ENCODE measurements at places on chromosomes 16 and 17.

- DNase-seq, result no peak
Measured at GRCh38 chr17:16419929-16420271, 4.5 kb downstream of the TRPV2 start.

DNA sequence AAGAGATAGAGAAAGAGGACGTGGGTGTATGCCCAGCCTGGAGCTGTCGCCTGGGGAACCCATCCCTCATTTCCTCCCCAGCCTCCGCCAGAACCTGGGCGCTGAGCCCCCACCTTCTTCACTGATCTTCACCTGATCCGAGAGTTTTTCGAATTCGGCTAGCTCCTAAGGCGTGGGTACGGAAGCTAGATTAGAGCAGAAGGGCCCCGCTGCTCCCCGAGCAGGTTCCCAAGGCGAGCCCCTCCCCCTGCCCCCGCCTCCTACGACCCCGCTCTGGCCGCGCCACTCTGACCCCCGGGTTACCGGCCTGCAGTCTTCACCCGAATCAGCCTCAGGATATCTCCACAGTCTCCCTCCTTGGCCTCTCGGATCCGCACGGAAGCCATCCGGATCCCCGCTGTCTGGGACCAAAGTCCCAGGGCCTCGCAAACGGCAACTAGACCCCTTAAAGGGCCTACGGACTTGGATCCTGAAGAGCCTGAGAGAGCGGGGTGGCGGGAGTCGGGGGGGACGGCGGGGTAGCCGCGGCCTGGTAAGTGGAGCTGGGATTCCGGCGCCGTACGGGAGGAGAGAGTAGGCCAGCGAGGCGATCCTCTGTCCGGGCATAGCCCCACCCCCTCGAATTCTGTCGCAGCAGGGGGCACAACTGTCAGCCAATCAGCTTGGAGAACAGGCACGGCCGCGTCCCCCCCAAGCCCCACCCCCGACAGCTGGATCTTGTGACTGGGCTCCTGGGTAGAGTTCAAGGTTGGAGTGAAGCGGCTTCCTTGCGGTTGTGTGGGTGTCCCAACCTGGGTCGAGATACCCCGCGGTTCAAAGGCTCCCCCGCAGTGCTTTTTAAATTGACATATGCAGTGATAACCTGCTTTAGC, at the start of gene SAT2:
TSS of gene SAT2 (minus strand) at position 572 of the 872 bp plus-strand sequence. CDS start at position 386, 186 bp downstream.
- DNase-seq, result peak; percentile 69

DNA sequence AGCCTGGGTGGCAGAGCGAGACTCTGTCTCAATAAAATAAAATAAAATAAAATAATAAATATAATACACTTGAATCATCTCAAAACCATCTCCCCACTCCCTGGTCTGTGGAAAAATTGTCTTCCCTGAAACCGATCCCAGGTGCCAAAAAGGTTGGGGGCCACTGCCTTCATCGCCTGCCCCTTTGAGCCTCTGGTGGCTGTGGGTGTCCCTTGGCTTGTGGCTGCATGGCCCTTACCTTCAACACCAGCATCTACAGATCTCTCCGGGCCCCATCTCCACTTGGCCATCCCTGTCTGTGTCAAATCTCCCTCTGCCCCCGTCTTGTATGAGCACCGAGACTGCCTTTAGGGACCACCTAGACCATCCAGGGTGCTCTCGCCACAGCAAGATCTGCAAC, 177.3 kb downstream of the SEC14L1 start:
- no peak for DNase-seq

- DNase-seq, result no peak
Measured at GRCh38 chr16:52690468-52690867, 143.5 kb upstream of the TOX3 start.

- peak; percentile 93 for DNase-seq
Measured at GRCh38 chr16:31142109-31143010, 6.8 kb upstream of the PRSS8 start.
